Daoy (cell line): ENCODE measurements at places on chromosomes 11 and 22. TPM values are rescaled to one million over a fixed set of nuclear protein-coding genes. Genes with fewer than 3 reads are reported as not detected.

DNA sequence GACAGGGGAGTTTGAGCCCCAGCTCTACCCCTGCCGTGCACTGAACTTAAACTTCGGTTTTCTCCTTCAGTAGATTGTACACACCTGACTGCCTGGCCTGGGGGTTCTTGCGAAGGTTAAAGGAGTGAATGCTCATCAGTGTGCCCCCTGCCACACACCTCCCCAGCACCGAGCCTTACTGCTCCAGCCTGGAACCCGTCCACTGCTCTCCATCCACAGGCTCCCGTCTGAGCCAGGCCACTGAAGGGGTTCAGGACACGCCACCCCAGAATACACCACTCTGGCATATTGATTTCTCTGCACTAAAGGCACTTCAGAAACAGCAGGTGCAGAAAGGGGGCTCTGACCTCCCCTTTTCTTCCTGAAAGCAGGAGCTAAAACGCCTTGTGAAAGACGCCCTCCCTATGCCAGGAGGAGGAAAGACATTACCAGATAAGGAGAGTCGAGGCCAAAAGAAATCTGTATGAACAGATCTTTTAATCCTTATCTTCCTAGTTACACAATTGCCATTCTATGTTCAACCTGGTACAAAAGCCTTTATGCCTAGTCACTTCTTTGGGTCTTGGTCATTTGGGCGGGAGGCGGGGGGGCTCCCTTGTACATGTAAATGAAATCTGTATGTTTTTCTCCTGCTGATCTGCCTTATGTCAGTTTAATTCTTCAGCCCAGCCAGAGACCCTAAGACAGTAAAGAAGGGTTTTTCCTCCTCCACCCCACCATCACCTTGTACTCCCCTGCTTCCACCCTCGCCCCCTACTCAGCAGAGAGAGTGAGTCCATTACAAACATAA is 1.9 kb upstream of the SSTR3 start:
- no peak for DNase-seq

DNA sequence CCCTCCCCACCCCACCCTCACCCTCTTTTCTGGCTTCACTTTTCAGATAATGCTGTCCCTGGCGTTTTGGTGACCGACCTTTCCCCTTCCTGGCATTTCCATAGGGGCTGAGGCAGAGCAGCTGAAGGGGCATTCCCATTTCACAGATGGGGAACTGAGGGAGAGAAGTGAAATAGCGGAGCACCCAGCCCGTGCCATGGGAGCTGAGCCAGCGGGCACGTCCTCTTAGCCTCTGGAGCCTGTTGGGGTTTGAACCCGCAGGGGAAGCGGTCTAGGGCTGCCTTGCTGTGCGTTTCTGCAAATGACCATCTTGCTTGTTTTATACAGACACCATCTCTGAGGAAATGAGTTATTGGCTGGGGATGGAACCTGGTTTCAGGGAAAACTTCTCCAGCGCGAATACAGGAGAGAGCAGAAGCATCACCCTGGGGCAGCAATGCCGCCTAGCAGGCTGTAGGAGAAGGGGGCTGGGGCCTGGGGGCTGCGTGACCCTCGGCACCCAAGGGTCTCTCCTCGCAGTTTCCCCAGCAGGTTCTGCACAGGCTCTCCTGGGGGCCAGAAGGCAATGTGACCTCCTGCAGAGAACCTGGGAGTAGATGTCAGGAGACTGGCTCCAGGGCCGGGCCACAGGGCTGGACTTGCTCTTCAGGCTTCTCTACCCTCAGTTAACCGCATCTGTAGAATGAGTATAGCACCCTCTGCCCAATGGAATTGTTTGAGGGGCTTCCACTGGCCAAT is 1.5 kb downstream of the PTPRJ start:
- DNase-seq = no peak

The C11orf97 gene
- not detected in 2 replicates for total RNA-seq

The MMP7 gene
- total RNA-seq = 4.7 and 5.9 TPM in 2 replicates
